ENCODE measurements at places on chromosomes 7 and 10.

DNA sequence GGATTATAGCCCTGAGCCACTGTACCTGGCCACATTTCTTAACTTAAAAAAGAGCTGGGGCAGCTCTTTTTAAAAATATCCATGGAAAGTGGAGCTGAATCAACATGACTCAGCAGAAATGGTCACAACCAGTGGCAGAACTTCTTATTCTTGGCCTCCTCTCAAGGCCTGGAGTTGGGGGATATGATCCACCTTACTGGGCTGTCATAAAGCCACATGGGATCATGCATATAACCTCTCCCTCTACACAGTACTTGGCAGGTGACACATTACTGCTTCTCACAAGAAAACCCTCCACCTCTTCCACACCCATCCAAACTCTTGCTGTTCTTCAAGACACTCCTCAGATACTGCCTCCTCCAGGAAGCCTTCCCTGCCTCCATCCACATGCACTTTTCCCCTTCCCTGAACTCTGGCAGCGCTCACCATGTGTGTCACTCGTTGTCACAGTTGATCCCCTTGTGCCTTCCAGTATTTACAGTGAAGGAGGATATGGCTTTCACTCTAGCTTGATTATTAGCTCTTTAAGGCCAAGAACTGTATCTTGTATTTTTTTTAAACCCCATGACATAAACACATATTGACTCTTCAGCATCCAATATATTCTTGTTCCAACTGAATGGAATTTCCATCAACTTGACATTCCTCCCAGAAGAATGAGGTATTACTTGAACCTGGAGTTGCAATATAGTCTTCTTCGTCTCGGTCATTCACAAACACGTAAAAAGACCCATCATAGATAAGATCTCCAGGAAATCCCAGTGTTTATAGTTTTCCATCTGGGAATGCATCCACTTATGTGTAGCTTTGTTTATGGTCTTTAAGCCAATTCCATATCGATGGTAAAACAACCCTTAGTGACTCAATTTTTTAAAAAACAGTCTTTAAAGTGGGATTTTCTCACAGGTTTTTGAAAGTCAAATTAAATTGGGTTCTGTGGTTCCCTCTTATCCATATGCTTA, 85.5 kb downstream of the TBXAS1 start:
- H3K27ac ChIP-seq: no peak overlapping the region
- peaks cover 29% of the 10 kb centered on the region for H3K4me1 ChIP-seq
- H3K36me3 ChIP-seq: no peaks in the 10 kb centered on the region
- H3K4me3 ChIP-seq: no peak overlapping the region
- no peaks in the 10 kb centered on the region for H3K27me3 ChIP-seq

DNA sequence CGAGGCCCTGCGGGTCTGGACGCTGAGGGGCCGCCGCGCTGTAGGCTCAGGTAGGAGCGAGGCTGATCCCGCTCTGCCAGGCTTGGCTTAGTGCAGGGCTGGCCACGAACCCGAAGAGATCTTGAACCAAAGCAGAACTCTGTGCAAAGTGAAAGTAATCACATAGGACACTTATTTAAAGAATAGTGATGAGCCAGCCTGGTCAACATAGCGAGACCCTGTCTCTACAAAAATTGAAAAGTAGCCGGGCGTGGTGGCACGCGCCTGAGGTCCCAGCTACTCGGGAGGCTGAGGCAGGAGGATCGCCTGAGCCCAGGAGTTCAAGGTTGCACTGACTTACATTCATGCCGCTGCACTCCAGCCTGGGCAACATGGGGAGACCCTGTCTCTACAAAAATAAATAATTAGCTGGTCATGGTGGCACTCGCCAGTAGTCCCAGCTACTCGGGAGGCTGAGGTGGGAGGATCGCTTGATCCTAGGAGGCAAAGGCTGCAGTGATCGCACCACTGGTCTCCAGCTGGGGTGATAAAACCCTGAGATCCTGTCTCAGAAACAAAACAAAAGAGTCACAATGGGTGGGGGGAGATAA, 541 bp downstream of the ZSCAN25 start:
- DNase-seq: no peak
- peak overlapping the region; percentile 95 for H3K4me3 ChIP-seq
- no peaks in the 10 kb centered on the region for H3K27me3 ChIP-seq
- peaks cover 7% of the 10 kb centered on the region for H3K4me1 ChIP-seq
- H3K36me3 ChIP-seq: peaks cover 29% of the 10 kb centered on the region

- H3K27me3 ChIP-seq: no peaks in the 10 kb centered on the region
- H3K4me3 ChIP-seq: no peak overlapping the region
- no peak for DNase-seq
- H3K36me3 ChIP-seq: no peaks in the 10 kb centered on the region
- no peaks in the 10 kb centered on the region for H3K4me1 ChIP-seq
- no peak overlapping the region for H3K27ac ChIP-seq
Measured at GRCh38 chr10:9554321-9554720, 1463.4 kb upstream of the CELF2 start.

- no peaks in the 10 kb centered on the region for H3K27me3 ChIP-seq
- no peak overlapping the region for H3K4me3 ChIP-seq
- H3K27ac ChIP-seq: no peak overlapping the region
- no peaks in the 10 kb centered on the region for H3K36me3 ChIP-seq
Measured at GRCh38 chr10:69959911-69960310, 92.7 kb upstream of the MACROH2A2 start.

Data from thoracic aorta (tissue), 2 donors.